ENCODE measurements at places on chromosomes 13 and 19.

GRCh38 chr19:55212447-55212846, 3.1 kb upstream of the PTPRH start:
- DNase-seq, result peak; percentile 66

DNA sequence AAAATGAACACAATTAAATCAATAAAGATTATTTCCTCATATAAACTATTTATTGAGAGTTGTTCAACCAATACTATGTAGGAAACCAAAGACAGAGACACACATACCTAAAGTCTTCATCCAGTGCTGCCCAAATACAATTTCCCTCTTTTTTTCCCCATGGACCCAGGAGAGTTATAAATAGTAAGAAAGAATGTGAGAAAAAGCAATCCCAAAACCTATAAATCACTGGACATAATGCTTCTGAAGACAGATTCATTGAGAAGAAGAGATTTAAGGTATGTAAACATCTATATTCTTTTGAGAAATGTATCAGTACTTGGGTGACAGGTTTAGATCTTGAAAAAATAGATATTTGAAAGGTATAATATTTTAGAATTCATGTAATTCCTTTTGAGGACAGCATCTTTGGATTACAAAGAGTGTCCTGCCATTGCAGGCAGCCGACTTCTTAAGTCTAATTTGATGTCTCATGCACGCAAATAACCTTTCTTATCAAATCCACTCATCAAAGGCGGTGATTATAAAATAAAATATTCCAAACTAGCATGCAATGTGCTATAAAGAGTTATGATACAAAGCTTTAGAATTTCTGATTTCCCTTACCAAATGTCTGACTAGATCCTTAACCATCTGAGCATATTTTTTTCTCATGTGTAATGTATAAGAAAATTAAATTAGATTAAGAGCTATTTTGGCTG, 739.4 kb downstream of the LIG4 start:
- no peak for DNase-seq

GRCh38 chr19:28318469-28319179, 894.3 kb downstream of the UQCRFS1 start:
- DNase-seq, result no peak

- no peak for DNase-seq
These were observed 22.1 kb downstream of the DPP9 start for GRCh38 chr19:4701557-4701956.

DNA sequence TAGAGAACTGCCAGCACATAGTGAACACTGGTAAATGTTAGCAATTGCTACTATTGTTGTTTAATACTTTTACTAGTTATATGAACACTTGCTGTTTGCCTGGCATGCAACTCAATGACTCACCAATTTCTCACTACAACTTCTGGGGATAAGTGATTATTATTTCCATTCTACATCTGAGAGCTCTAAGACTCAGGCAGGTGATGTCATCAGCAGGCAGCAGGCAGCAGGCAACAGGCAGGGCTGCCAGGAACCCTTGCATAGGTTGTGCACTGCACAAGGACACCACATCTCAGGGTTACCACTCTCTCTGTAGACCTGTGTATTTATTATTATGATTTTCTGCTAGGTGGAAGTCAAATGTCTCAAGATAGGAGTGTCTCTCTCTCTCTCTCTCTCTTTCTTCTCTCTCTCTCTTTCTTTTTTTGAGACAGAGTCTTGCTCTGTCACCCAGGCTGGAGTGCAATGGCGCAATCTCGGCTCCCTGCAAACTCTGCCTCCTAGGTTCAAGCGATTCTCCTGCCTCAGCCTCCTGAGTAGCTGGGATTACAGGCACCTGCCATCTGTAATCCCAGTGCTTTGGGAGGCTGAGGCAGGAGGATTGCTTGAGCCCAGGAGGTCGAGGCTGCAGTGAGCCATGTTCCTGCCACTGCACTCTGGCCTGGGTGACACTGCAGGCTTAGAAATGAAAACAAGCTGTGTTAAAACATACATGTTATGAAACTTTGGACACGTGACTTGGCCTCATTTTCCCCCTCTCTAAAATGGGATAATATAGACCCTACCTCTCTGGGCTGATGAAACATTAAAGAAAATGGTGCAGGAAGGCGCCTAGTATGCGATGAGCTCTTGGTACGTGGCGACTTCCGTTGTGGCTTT, 22.7 kb downstream of the HPN start:
- DNase-seq, result no peak

- DNase-seq, result no peak
These were observed 19.1 kb downstream of the SYDE1 start for GRCh38 chr19:15126131-15126910.

DNA sequence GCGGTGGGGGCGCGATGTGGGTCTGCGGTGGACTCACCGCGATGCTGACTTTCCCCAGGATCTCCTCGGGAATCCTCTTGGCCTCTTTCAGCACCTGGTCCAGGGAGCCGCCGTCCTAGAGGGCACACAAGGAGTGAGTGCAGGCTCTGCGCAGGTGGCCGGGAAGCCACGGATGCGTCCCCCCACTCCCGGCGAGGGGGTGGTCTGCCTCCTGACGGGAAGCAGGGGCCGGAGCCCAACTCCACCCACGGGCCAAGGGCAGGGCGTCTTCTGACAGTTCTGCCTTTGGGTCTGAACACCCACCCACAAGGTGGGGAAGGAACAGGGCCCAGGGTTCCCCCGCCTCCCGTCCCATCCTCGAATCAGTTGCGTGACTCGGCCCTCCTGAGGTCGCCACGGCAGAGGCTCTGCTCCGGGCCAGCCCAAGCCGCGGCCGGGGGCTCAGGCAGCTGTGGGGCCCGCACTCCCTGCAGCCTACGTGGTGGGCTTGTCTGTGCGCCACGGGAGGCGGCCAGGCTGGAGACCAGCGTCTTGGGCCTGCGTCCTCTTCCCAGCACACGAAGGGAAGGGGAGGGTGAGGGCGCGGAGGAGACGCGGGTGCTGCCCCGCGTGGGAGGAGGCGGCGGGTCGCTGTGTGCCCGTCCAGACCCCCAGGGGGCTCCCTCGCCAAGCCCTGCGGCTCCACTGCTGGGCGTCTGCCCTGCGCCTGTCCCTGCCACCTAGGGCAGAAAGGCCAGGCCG, 21.4 kb downstream of the MAP2K2 start:
- DNase-seq, result no peak

- DNase-seq, result no peak
These were observed 10.8 kb downstream of the SH3GL1 start for GRCh38 chr19:4389511-4390016.

DNA sequence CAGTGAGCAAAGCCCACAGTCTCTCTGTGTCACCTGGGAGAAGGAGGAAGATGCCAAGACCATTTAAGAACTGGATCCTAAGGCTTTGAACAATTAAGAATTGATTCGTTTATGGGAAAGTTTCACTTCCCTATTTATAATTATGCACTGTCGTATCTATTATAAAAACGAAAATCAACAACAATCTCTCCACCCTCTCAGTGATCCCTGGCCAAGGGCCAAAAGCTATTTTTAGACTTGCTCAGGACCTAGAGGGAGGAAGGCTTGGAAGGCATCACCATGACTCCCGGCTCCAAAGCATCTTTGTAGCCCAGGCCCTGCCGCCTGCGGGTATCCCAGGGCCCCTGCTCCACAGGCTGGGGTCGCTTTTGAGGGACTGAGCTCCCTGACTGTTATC, 1.3 kb downstream of the RHPN2 start:
- DNase-seq, result no peak

GRCh38 chr19:51078731-51079130, 4.0 kb downstream of the KLK14 start:
- no peak for DNase-seq

DNA sequence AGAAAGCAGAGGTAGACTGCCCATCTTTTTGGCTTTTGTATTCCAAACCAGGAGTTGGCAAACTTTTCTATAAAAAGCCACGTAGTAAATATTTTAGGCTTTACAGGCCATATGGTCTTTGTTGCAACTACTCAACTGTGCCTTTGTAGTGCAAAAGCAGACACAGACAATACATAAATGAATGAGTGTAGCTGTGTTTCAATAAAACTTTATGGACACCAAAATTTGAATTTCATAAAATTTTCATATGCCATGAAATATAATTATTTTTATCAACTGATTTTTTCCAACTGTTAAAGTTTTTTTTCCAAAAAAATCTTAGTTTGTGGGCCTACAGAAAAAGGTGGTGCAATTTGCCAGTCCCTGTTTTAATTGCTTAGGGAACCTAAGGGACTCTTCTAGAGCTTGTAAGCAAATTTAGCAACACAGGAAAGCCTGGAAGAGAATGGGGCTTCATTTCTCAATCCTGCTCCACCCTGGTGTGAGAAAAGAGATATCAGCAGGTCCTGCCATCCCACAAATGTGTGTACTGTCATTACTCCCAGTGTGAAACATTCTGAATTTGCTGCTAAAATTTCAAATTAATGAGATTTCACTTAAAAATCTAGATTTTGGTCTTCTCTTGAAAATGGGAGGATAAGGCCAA, 194.2 kb downstream of the RGCC start:
- no peak for DNase-seq

DNA sequence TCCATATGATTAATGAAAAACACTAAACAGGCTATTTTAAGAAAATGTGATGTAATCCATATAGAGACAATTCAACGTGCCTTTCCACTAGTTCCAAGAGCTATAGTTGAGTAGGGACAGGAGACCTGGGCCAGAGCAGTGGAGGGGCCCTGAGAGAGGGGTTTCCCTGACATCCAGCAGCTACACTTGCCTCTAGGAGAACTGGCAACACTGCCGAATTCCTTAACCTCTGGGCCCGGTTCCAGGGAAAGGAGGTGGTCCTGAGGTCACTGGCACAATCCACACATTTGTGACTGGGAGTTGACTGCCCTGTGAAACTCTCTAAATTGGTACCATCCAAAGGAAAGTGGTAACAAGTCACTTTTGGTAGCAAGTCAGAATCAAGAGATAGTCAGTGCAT, 264.4 kb downstream of the DCLK1 start:
- no peak for DNase-seq

DNA sequence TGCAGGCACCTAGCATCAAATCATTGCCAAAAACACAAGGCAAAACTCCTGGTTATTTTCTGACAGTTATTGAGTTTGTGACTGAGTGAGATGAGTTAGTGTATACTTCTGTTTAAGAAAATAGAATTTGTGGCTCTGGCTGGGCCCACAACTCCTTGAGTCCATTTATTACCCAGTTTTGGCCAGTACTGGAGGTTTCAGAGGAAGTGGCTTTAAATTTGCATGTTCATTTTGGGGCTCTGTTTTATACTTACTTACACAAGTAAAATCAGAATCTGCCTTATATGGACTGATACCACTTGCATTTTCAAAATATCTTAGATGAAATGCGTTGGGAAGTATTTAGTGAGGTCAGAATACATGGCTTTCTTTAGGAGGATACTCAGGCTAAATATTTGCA, 29.0 kb downstream of the TNFSF11 start:
- DNase-seq, result no peak

GRCh38 chr13:73138276-73138637, 79.5 kb downstream of the KLF5 start:
- DNase-seq, result no peak

DNA sequence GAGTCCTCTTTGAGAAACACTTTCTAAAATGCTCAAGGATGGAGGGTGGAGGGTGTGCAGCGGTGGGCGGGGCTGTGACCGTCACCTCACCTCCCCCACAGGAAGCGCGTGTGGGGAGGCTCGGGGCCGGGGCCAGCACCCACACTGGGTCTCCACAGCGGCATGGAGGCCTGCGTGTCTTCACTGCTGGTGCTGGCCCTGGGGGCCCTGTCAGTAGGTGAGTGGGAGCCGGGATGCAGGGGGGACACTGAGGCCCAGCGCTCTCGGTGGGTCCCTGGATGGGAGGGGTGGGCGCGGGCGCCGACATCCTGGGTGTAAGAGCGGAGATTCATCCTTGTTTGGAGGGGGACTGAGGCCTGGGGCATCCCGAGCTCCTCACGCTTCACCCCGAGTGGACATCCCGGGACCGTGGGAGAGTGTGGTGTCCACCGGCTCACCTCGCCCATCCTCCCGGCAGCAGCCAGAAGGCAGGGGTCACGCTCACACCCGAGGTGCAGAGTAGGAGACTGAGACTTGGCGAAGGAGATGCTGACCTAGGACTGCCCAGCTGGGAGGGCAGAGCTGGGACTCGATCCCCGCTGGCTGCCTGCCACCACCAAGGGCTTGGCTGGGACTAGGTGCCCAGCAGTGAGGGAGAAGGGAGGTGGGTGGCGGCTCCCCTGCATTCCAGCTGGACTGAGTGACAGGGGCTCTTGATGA, at the start of gene GZMM:
Gene GZMM, plus strand, starts transcription at position 144 of the 699 bp plus-strand sequence. Its CDS starts 19 bp downstream, at position 163.
- DNase-seq, result peak; percentile 60

- no peak for DNase-seq
These were observed 4.6 kb downstream of the FBXO17 start for GRCh38 chr19:38970664-38971532.

GRCh38 chr13:50617134-50617721, 226.3 kb downstream of the DLEU7 start:
- DNase-seq, result no peak

GRCh38 chr13:72453161-72453560, 274.3 kb downstream of the MZT1 start:
- no peak for DNase-seq

Data from K562 (cell line).